ENCODE measurements at places on chromosomes 6 and 20.
A peak's percentile ranks its signal among the peaks of the same experiment; 100 is the strongest.

GRCh38 chr6:78771586-78771985 lies 95.8 kb upstream of the IRAK1BP1 start:
- DNase-seq, result no peak

- DNase-seq, result no peak
Measured at GRCh38 chr6:36265744-36266143, 4.1 kb upstream of the PNPLA1 start.

- DNase-seq, result peak; percentile 50
Measured at GRCh38 chr6:169724494-169725124, at the start of gene PHF10. PHF10 (minus strand) TSS chr6:169724500; CDS start chr6:169723931, 569 bp downstream.

DNA sequence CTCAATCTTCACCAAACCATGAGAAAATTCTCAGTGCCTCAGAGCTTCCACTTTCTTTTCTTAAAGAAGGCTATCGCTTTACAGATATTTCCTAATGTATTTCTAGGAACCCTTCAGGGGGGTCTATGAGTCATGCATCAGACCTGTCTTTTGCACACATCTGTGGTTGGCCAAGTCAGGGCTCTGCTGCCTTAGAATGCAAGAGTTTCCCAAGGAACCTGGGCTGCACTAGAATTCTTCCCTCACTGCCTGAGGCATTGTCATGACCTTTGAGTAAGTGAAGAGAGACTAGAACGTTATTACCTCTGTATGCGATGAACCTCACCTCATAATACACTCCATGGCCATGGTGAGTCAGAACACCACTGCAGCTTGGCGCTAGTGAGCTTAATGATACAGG lies 365.0 kb upstream of the ID4 start:
- DNase-seq, result no peak

- DNase-seq, result no peak
Measured at GRCh38 chr20:45088247-45088646, 12.7 kb downstream of the KCNS1 start.

DNA sequence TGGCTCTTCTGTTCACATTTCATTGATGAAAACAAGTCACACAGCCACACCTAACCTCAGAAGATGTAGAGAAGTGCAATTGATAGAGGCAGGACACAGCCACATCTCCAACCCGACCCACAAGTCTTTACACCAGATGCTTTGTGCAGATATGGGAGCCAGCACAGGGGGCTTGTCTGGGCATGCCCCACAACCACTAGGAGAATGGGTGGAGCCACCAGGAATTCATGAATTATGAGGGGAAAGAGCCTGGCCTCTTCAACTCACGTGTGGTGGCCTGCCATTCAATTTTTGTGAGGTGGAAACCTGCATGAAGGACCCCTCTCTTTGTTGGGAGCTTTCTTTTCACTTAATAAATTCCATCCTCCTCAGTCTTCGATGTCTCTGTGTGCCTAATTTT lies 79.1 kb downstream of the OGFRL1 start:
- DNase-seq, result no peak

DNA sequence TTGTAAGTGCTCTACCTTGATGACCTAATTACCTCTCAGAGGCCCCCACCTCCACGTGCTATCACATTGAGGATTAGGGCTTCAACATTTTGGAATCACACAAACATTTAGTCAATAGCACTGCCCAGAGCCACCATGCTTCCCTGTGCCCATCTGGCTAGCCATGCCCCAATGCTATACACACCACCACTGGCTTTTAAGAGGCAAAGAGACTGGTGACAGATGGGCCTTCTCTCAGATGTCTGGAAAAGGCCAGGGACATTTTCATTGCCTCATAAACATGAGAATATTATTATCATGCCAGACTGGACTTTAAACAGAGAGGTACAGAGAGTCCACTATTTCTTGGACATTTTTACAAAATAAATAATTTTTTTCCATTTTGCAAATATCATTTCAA lies 29.8 kb downstream of the TRMT6 start:
- no peak for DNase-seq

DNA sequence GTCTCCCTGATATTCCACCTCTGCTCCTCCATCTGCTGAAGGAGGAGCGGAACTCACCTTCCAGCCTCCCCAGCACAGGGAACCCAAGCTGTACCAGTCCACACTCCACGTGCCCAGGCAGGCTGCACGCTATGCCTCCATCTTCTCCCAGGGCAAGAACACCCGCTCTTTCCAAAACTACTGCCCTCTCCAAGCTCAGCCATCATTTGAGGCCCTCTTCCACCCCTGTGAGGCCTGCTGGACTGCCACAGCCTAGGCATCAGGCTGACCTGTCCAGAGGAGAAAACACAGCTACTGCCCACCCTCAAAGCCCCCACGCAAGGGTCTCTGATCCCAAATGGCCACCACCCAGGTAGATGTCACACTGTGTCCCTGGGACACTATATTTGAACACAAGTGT lies 99.9 kb downstream of the PRND start:
- DNase-seq, result no peak

GRCh38 chr20:44691424-44692423 lies 23.4 kb upstream of the CCN5 start:
- no peak for DNase-seq

DNA sequence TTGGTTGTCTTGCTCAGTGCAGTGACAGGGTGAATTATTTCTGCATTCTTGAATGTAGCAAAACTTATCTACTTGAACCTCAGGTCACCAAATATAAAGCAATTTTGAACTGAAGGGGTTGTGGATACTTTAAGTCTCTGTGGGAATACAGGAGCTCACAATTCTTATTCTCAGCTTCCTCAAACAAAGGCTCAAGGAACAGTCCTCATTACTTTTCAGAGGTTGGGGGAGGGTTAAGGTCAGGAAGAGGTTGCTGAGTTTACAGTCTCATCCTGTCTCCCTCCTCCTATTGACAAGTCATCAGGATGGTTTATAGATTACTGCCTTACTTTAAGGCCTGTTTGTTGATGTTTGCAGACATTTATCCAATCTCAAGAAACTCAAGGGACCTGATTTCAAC lies 143.6 kb upstream of the SPACA1 start:
- no peak for DNase-seq

DNA sequence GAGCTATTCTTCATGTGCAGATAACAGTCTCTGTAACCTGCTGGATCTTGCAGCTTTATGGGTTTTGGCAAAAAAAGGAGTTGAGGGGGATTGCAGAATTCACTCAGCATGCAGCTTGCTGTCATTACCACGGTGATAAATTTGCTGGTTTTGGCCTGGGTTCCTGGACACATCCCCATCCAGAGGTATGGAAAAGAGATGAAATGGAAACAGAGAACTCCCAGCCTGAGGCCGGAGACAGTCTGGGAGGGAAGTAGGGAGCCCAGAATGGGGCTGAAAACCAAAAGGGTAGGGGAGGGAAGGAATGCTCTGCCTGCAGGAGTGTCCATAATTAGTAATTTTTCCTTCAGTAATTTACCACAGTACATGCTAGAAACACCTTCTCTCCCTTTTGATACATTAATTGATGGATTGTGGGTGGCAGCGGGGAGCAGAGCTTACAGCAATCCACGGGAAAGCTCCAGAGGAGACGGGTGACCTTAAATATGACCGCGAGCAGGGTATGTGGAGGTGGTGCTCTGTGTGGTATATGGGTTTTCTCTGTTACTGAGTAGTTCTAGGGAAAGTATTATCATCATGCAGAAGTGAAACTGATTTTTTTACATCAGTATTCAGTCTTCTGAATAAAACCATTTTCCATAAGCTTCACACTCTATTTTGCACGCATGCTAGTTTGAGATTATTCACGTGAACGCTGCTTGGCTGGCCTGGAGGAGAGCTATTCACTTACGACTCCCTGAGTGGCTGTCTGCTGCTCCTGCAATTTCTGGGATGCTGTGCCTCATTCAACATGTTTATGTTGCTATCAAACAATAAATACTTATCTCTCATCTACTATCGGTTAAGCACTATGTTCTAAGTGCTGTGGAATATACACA lies 66.3 kb upstream of the KCNK16 start:
- DNase-seq, result no peak

GRCh38 chr6:142714951-142715785 lies 229.8 kb downstream of the HIVEP2 start:
- no peak for DNase-seq

DNA sequence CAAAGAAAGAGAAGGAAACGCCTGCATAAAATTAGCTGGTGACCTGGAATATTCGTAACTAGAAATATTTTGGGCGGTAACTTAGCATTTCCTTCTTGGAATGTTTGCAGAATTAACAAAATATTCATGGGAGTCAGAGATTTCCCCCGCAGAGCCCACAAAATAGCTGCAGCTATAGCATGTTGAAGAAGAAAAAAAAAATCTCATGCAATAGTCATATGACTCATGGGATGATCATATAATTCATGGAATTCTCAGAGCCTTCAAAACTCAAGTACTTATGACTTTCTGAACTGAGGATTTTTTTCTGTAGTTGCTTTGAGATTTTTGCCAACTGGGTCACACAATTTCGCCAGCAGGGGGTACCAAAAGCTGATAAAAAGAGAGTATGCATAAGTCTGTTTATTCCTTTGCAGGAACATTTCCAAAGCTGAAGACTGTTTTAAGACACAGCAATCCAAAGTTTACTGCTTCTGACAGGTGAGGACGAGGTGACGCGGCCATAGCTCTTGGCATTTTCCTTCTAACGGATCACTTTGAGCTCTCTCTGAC lies 586.0 kb upstream of the CHD6 start:
- DNase-seq, result peak; percentile 2

DNA sequence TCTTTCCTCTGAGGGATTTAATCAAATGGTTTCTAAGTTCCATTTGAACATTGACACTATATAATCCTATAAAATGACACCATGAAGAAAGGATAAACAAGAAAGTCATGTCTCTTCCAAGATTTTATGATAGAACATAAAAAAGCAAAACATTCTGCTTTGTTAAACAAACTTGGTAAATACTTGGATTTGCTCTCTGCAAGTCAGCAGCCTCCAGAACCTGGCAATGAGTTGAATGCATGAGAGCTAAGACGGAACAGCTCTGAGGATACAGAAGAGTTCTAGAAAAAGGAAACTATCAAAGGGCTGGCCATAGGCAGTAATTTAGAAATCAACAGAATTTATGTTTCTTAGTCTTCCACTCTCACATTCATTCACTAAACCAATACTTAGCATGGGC lies 656.0 kb upstream of the ID4 start:
- DNase-seq, result no peak

DNA sequence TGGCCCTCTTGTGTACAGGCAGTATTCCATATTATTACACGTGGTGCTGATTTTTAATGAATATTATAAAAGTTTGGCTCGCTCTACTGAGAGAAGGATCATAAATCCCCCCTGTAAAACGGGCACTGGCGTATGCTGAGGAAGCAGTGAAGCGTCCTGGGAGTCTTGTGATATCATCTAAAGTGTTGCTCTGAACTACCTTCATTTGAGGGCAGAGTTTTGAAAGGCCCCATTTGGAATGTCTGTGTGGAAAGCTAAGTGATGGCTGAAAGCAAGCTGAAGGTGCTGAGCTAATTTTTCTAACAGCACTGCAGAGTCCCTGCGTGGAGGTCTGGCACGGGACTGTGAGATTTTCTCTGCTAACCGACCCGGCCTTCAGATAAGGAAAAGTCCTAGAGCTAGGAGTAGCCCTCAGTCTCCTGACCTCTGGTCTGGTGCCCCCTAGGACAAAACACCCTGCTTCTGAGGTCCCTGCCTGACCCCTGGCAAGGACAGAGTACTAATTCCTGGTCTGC lies 1.3 kb upstream of the BACH2 start:
- DNase-seq, result no peak

- DNase-seq, result no peak
Measured at GRCh38 chr6:43243664-43244321, 512 bp downstream of the TTBK1 start.

- no peak for DNase-seq
Measured at GRCh38 chr6:41372832-41373626, 37.6 kb downstream of the NCR2 start.

DNA sequence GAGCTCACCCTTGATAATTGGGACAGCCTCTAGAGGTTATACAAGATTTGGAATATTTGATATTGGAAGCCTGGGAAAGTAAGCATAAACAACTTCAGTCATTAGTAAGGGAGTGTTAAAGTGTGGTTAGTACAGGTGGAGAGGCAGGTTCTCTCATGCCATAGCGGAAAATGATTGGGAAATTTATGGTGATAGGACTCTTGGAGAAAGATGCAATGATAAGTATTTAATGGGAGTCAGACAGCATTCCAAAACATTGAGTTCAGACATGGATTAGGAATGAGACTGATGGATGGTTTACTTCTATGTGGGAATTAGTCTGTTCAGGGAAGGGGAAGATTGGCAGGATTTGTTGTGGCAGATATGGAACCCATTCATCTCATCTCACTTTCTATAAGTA lies 152.7 kb downstream of the MCHR2 start:
- DNase-seq, result no peak

GRCh38 chr20:52787962-52788361 lies 184.2 kb upstream of the TSHZ2 start:
- DNase-seq, result no peak

Measured in amygdala (tissue), 56 donors.